ENCODE measurements at places on chromosomes 2 and 18.

DNA sequence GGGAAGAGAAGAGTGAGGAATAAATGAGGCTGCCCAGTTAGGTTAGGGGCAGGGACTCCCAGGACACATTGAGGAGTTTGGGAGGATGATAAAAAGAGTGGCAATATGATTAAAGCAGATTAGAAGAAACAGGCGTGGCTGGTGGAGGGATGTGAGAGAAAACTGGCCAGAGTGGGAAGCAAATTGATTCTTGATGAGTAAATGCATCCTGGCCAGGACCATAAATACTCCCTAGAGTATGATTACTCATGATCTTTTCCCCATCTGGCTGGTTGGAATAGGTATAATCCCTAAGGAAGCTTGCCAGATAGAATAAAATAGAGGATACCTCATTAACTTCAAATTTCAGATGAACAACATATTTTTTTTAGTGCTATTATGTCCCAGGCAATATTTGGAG is 21.5 kb upstream of the DAW1 start:
- DNase-seq = no peak

DNA sequence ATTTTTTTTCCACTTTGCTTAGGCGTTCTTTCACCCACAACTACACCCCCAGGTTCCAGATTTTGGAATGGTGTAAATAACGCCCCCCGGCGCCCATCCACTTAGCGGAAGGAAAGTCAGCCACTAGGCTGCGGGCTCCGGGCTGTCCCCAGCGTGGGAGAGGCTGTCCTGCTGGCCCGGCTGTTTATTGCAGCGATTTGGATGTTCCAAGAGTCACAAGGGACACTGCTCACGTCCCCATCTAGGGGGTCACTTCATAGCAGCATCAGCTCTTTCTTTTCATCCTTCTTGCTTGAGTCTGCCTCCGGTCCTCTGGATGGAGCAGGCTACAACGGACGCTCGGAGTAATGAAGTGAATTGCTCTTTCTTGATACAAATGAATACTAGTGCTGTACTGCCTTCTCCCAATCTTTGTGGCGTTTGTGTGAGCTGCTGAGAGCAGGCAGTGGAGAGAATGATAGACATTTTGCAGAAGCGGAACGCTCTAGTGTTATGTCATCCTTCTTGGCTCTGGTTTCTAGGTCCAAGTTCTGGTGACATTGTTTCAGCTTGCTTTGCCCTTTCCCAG is 50.7 kb upstream of the PAIP2B start:
- no peak for DNase-seq

GRCh38 chr2:144190908-144191605 is 328.9 kb downstream of the ZEB2 start:
- DNase-seq = no peak

DNA sequence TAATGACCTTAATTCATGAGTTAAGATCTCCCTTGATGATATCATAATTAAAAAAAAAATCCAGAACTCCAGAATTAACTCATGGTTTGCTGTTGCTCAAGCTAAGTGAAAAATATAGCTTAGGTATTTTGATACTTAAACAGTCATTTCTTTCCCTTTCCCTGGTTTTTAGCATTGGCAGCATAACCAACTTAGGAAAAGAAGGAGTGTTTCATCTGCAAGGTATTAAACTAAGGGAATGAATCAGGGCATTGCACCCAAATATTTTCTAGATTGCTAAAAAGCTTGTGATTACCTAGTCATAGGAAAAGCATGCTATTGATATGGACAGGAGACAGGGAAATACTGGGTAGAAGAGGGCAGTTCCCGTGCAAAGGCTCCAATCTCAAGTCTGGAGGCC is 207.2 kb downstream of the LRP1B start:
- no peak for DNase-seq

DNA sequence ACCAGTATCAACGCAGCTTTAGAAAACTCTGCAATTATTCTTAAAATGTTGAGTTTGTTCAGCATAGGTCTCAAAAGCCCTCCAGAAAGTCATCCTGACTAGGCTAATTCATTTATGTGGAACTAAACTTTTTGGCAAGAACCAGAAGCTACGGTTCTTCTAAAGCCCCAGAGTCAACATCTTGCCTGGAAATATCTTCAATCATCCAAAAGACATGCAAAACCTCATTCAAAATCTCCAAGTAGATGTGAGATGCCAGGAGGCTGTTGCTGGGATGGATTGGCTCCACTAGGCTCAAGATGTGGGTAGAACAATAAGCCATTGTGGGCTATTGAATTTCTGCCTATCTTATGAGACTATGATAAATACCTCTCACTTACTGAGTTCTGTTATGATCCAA is 2.1 kb upstream of the SCG2 start:
- DNase-seq = no peak

GRCh38 chr18:66560094-66560493 is 43.8 kb downstream of the CDH19 start:
- peak; percentile 69 for DNase-seq

GRCh38 chr18:55863391-55863706 is 275.4 kb upstream of the TCF4 start:
- no peak for DNase-seq

- DNase-seq = no peak
These were observed 290.8 kb upstream of the CXCR4 start for GRCh38 chr2:136408795-136409194.

GRCh38 chr2:96393989-96394761 is 58.6 kb downstream of the NCAPH start:
- DNase-seq = no peak

GRCh38 chr2:200217320-200217719 is 89.2 kb upstream of the SPATS2L start:
- DNase-seq = no peak

GRCh38 chr2:172087780-172088244 is 2.5 kb downstream of the DLX1 start:
- no peak for DNase-seq

DNA sequence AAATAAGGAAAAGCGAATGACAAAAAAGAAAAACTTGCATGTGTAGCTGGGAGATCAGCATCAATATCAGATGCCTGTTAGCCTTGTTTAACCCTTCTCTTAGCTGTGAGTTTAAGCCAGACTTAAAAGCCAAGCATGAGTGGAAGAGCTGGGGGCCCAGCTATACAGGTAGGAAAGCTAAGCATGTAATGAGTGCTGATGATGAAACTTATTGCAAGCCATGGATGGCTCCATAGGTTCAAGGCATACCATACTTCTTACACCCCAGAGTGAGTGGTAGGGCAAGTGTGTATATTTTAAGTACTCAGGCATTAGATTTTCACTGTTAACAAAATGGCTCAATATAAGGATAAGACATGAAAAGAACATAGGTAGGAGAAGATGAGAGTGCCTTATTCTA is 28.0 kb downstream of the RBBP8 start:
- DNase-seq = no peak

DNA sequence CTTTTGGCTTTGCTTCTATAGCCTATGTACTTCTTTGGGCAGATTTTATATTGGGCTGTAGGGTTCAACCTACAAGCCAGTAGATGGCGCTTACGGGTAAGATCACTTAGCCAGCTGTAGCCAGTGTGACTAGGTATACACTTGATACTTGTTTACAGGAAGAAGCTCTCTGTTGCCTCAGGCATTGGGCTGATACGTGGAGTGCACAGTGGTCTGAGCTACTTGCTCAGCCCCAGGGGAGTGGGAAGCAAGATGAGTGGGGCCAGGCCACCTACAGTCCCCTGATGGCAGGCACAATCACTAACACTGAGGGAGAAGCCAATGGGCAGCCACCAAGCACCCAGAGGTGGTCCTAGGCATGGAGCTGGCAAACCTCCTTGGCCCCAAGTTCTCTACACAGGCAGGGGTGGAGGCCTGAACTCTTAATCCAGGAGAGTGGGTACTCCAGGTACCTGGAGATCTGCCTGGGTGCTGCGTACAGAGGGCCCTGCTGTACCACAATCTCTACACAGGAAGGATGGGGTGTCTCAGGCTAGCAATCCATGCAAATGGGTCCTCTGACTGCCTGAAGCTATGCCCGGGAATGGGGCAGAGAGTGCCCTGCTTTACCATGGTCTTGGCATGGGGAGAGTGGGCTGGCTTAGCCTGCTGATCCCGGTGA is 122.2 kb downstream of the NCOA1 start:
- DNase-seq = peak; percentile 13

- no peak for DNase-seq
These were observed 909 bp downstream of the NFATC1 start for GRCh38 chr18:79396431-79397246.

- DNase-seq = no peak
These were observed 5.9 kb downstream of the SCYGR3 start for GRCh38 chr2:227608561-227609338.

GRCh38 chr2:72920318-72921087 is 3.2 kb downstream of the EMX1 start:
- peak; percentile 4 for DNase-seq

DNA sequence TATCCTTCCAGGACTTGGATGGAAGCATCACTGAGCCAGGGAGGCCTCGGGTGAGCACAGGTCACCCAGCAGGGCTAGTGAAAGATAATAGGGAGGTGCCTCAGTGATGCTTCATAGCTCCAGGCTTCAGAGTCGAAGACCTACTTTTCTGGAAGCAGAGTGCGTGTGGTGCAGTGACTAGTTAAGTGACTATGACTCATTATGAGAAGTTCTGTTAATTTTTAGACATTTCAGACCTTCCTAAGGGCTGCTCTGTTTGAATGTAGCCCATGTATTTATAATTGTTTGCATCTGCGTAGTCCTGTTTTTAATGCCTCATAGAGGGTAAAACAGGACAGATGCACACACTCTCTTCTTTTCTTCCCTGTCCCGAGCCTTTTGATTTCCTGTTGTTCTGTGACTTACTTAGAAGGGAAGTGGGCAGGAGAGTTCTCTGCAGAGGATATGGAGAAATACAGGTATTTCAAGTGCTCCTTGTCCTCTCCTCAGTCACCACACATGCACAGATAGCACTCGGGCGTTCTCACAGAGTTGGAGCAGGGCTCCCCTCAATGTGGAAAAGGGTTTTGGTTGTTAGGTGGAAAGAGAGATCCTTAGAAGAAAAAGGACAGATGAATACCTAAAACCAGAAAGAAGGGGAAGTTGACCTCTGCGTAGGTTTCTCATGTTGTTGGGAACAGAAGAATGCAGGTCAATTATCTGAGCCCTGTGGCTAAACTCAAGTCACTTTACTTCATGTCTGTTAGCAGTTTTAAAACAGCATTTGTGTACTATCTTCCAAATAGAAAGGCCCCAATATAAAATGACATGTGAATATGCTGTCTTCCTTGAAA is 34.7 kb downstream of the RALB start:
- DNase-seq = no peak
